Occipital lobe (tissue), 3 donors: ENCODE measurements at places on chromosomes 11 and 22. TPM values are rescaled to one million over a fixed set of nuclear protein-coding genes. Genes with fewer than 3 reads are reported as not detected.

- DNase-seq, result peak; percentile 62
These were observed 10.9 kb downstream of the PIM3 start for GRCh38 chr22:49971232-49972162.

GRCh38 chr11:125977333-125977732 is 31.5 kb downstream of the VSIG10L2 start:
- DNase-seq, result no peak

GRCh38 chr22:45971408-45972028 is 5.4 kb downstream of the WNT7B start:
- no peak for DNase-seq

GRCh38 chr11:95239871-95240649 is 9.1 kb upstream of the SESN3 start:
- no peak for DNase-seq

GRCh38 chr11:11710556-11710955 is 88.8 kb upstream of the GALNT18 start:
- no peak for DNase-seq

DNA sequence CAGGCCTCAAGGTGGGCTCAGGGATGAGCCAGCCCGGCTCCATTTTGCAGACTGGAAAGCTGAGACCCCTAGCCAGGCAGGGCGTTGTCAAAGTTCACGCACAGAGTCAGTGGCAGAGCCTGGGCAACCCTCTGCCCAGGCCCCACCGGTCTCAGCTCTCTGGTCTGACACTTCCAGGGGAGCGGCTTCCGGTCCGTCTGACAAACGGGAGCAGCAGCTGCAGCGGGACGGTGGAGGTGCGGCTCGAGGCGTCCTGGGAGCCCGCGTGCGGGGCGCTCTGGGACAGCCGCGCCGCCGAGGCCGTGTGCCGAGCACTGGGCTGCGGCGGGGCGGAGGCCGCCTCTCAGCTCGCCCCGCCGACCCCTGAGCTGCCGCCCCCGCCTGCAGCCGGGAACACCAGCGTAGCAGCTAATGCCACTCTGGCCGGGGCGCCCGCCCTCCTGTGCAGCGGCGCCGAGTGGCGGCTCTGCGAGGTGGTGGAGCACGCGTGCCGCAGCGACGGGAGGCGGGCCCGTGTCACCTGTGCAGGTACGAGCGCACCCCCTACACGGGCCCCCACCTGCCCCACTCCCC is 36.0 kb downstream of the CD6 start:
- no peak for DNase-seq

DNA sequence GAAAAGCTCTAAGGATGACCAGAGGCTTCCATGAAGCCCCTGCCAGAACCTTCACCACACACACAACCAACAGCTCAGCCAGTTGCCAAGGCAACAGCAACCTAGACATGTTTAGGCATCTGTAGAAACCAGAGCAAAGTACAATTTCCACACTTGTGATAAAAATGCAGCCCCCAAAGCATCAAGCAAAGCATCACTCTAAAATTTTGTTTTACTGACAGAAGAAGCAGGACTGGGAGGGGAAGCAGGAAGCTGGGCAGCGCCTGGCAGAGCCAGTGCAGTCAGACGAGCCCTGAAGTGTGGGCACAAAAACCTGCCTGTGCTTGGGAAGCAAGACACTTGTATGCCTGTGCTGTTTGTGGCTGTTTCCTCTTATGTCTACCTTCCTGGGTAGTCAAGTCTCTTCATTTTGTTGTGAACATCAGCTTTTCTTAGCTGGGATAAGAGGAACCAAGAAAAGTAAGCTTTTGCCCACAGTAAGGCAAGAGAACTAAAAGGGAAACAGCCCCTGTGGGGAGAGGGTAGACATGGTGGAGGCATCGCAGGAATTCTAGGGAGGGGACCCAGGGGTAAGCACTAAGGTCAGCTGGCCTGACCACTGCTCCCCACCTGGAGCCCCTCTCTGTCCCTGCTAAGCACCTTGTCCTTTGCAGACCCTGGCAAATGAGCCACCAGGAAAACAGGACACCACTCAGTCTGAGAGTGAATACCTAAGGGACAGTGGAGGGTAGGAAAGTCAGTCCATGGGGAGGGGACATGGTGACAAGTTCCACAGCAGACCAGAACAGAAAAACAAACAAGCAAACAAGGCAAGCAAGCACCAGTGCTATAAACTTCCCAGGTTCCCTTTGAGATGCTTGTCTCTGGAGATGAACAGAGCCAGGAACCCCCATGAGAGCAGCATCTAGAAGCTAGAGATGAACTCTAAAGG is 13.4 kb downstream of the PACSIN2 start:
- peak; percentile 18 for DNase-seq

The SLC22A6 gene
- total RNA-seq, result 8.4 TPM

DNA sequence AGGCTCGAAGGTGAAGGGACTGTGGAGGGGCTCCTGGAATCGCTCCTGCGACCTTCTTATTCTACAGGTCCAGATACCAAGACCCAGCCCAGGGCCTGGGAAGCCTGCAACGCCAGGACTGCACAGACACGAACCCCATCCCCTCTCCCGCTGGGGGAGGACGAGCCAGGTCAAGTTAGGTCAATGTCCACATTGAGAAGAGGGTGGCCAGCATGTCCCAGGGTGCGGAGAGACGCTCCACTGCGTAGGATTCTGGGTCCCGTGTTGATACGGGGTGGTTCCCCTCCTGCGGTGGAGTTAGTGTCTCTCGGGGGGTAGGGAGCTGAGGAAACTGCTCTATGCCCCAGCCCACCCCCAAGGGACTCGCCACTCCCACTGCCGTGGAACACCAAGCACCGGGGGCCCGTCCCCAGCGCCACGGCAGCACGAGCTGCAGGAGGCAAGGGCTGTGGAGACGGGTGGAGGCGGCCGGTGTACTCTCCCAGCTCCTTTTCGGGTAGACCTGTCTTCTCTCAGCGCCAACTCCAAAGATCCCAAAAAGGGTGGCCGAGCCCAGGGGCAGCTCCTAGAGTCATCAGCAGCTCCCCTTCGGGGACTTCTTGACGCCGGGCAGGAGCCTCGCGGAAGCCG is 1.6 kb downstream of the GSC2 start:
- no peak for DNase-seq

DNA sequence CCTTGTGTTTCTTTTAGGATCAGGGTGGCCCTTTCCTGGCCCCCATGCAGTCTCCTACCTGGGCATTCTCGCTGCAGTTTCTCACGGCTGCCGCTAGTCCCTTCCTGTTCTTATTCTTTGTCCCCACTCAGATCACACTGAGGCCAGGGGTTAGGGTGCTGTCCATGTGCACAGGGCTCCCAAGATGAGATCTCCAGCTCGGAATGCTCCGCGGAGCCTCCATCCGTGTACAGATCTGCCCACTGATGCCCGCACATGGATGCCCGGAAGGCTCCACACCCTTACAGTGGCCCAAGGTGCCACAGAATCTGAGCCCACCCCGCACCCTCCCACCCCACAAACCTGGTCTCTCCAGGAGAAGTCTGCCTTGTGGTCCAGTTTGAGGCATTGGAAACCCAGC is 457.3 kb downstream of the TBC1D22A start:
- no peak for DNase-seq

The MPPED1 gene
- 455 TPM for total RNA-seq

The LYVE1 gene
- 9.0 TPM for total RNA-seq

DNA sequence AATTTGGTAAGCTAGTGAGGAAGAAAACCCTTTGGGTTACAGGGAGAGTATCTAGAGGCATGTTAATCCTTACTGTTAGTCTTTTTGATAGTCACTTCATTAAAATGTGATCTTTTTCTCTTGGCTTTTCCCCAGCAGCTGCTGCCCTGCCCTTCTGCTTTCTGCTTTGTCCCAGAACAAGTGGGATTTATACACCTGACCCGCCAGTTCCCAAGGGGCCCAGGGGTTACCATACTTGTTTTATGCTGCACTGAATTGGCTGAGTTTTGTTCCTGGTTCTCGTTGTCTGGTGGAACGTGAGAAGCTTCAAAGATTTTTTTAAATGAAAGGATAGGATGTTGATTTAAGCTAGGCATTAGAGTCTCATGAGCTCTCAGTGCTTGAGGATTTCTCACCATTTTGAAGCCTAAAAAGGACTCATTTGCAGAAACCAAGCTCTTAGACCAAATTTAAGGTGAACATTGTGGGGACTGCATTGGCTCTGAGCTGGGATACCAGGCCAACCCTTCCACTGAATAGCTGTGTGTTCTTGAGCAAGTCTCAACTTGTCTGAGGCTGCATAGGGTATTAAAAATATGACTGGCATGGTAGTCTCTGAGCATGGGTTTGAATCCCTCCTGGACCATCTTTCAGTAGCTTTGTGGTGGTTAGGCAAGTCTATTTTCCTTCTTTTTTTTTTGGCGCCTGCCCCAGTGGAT is 6.6 kb downstream of the LIMK2 start:
- no peak for DNase-seq

- DNase-seq, result no peak
These were observed 18.3 kb downstream of the AMOTL1 start for GRCh38 chr11:94786264-94787126.

DNA sequence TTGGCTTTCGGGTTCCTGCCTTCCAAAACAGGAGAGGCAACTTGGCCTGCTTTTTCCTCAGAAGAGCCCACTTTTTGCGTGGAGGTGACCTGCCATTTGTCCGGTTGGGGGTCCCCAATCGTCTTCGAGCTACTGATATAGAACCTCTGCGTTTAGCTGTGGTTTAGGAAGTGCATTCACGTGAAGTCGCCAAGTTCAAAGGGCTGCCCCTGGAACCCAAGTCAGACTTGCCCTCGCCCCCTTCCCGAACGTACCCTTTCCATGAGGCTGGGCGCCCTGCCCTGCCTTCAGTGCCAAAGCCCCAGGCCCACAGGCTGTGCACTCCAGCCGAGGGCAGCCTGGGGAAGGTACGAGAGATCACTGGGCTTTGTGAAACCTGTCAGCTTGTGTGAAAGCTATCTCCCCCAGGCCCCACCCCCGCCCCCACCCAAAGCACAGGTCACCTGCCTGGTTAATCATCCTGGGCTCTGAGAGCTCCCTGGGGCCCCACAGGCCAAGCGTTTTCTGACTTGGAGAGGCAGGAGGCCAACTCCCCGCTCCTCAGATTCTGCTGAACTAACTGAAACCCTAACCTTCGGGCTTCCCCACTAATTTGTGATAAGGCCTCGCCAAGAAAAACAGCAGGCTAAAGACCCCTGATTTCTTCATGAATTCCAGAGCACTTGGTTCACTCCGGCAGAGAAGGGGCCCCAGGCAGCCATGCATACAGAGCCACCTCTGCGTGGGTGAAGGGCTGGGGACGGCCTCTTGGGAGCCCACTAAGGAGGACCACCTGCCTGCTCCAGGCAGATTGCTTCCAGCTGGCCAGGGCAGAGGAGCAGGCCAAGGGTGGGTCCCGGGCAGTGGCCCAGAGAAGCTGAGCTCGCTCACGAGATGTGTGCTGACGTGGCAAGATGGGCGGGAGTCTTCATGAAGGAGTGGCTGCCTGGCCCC is 25.8 kb upstream of the KCNQ1OT1 start:
- no peak for DNase-seq

DNA sequence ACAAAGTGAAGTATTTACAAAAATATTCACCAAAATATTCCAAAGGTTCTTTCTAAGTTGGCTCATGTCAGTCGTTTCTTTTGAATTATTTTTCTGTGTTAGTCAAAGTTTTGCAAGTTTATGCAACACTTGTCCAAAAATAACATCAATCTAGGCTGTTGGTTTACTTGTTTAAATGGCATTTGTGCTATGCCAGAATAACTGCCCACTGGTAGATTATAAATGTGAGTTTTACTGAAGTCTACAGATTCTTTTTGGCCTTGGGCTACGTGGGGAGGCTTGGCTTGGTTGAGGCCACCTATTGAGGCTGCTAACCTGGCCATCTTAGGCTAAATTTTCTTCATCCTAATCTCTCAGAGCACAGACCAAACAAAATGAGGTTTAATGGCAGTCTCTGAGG is 1091.9 kb upstream of the RAG2 start:
- DNase-seq, result no peak

The TEX12 gene
- total RNA-seq, result not detected

- DNase-seq, result no peak
These were observed 272.5 kb downstream of the TBC1D22A start for GRCh38 chr22:47034905-47035419.

DNA sequence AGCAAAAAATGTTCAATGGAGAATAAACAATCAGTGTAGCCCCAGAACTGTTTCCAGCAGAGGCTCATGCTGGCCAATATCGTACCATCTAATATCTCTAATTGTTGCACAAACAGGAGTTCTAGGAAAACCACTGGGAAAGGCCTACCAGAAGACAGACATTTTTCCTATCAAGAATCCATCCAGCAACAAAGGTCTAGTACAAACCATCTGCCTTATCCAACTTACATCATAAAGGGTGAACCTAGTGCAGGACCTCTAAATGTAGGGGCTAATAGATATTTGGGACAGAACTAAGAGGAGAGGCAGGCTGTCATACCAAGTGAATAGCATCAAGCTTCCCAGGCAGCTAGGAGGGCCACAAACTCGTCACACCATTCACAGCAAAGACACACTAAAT is 18.7 kb downstream of the PAX6 start:
- DNase-seq, result no peak

The ACR gene
- total RNA-seq, result not detected

- no peak for DNase-seq
These were observed 133.4 kb downstream of the DCDC1 start for GRCh38 chr11:31236143-31236542.

DNA sequence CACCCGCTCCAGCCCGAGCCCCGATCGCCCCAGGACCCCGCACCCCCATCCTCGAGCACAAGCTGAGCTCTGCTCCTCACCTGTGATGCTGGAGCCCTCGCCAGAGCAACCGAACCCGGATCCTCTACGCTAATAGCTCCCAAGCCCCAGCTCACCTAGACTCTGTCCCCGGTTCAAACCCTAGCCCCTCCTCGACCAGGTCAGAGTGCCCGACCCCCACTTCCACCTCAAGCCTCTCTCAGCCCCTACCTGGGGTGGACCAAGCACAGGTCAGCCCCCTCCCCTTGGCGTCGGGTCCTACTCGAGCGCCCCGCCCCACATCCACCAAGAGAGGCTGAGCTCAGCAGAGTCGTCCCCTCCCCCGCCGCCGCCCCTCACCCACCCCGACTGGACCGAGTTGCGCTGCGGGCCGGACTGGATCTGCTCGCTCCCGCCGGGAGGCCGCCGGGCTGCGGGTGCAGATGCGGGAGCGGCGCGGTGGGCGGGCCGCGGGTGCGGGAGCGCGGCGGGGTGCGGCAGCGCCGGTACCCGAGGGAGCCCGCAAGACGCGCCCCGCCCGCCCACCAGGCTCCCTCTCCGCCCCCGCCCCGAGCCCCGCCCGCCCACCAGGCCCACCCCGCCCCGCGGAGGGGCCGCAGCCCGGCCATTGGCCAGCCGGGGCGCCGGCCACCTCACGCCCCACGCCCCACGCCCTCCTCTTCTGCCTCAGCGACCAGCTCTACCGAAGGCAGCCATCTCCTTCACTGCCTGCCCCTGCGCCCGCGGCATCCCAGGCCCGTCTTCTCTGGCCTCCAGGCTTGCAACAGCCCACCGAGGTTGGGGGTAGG is 577 bp upstream of the DKK3 start:
- peak; percentile 34 for DNase-seq

DNA sequence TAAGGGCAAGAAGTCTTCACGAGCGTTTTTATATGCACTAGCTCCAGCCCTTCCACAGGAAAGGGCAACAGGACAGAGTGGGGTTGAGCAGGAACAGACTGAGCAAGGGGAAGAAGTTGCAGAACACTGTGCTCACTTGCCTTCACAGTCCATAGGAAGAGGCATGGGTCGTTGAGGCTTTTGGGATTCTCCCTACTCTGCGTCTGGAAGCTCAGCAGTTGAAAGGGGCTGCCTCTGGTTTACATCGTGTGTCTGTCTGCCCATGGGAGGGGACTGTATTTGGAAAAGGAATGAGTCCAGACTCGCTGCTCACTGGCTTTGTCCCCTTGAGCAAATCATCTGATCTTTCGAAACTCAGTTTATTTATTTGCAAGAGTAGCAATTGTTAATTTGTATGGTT is 1.1 kb upstream of the PDGFD start:
- no peak for DNase-seq

- no peak for DNase-seq
These were observed 10.9 kb upstream of the SC5D start for GRCh38 chr11:121281698-121282097.

- no peak for DNase-seq
These were observed 12.1 kb upstream of the EHD1 start for GRCh38 chr11:64890522-64890939.
